Fibroblast of the aortic adventitia (primary cell): ENCODE measurements at places on chromosomes 11 and 22. TPM values are rescaled to one million over a fixed set of nuclear protein-coding genes. Genes with fewer than 3 reads are reported as not detected.

VPREB1 gene
- total RNA-seq = not detected in 2 replicates

PATE2 gene
- total RNA-seq = 0.18 and 3.2 TPM in 2 replicates

IGSF22 gene
- total RNA-seq = not detected in 2 replicates

EHD1 gene
- total RNA-seq = 68.1 and 113 TPM in 2 replicates

C11orf24 gene
- total RNA-seq = 11.7 and 42.1 TPM in 2 replicates

FGF4 gene
- total RNA-seq = 0.08 TPM in 1 of 2 replicates, not detected in the other

OR5T1 gene
- total RNA-seq = not detected in 2 replicates

RAG1 gene
- total RNA-seq = 0.45 and 1.1 TPM in 2 replicates

NCF4 gene
- total RNA-seq = not detected in 2 replicates

OPCML gene
- total RNA-seq = 0.18 and 0.82 TPM in 2 replicates

TP53AIP1 gene
- not detected in 2 replicates for total RNA-seq

PDE2A gene
- 0.41 TPM in 1 of 2 replicates, not detected in the other for total RNA-seq

C11orf16 gene
- not detected in 2 replicates for total RNA-seq

SLCO2B1 gene
- 2.0 TPM in 1 of 2 replicates, not detected in the other for total RNA-seq

- no peak for DNase-seq
Observed at GRCh38 chr11:124886978-124887666, 10.5 kb downstream of the ROBO4 start.

DNA sequence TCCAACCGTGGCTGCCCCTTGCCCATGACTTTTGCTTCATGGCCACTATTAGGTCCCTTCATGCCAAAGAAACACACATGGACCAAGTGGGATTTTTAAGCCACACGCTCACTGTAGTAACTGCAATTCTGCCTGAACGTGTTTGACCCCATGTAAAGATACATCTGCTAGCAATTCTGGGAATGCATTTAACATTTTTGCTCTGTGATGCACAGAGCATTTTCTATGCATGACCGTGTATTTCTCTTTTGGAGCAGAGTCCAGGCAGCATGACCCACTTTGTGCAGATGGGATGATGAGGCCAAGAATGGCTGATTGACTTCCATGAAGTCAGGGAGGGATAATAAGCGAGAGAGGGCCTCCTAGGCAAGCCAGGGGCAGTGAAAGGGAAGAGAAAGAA, 108.5 kb downstream of the TP53I11 start:
- peak; percentile 85 for DNase-seq

DNA sequence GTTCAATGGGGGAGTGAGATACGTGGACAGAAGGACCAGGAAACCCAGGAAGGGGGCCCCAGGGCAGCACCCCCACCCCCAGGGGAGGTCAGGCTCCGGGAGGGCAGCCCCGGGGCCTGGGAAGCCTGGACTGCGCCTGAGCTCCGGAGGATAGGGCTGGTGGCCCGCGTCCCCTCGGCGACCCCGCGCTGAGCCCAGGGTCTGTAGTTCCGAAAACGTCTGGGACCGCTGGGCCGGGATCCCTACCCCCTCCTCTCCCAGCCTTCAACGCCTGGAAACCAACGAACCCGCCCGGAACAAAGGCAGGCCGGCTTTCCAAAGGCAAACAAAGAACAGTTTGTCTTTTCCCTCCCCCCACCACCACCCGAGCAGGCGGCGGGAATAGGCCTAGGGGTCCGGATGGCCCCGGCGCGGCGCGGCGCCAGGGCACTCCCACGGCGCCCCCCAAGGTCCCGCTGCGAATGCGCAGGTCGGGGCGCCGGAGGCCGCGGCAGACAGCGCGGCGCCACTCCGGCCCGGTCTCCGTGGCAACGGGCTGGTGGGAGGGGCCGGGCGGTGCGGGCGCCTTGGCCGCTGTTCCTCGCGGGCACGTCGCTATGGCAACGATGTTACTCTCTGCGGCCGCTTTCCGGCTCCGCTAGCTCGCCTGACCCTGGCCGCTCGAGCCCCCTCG, 58.5 kb downstream of the IGLL1 start:
- DNase-seq = peak; percentile 74

- no peak for DNase-seq
Observed at GRCh38 chr11:45409587-45409986, 123.4 kb upstream of the SYT13 start.

DNA sequence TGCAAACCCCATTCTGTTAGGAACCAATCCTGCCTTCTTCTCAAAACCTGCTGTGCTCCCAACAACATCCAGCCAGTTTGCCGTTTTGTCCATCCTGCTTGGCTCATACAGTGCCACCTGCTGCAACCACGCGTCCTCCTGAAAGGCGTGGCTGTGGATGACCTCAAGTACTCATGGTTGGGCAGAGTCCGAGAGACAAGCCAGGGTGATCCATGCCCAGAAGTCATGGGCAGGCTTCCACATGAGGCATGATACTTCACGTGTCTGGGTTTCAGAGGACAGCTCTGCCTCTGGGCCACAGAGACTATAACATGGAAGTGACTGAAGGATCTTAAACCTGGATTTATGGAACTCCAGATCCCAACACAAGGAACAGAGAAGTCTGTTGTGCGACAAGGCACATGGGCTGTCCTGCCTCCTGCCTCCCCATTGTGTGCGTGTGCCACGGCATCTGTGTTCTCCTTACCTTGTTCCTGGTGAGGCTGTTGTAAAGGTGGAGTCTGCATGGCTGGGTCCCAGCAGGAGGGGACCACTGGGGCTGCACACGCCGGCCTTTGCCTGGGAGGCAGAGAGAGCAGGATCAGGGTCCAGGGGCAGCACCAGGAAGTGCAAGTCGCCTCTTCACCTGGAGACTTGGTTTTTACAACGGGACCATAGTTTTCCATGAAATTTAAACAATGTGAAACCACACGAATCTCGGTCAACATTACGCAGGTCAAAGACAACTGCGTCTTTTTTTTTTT, 15.4 kb downstream of the CARS1 start:
- DNase-seq = no peak

DNA sequence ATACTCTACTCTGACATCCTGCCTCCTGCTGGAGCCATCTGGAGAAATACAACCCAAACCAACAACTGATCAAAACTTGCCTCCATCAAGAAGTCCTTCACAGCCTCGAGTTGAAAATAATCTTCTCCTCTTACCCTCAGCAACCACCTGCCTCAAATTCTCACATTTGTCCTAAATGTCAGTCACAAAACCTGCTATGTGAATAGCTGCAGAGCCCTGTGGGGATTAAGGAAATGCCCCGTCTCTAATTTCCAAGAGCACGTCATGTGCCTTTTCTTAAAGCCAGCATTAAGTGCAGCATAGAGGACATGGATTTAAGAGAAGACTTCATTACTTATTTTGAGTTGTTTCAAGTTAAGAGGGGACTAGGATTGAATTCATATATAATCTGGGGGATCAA, 105.9 kb downstream of the TRPC6 start:
- no peak for DNase-seq

GRCh38 chr22:24118689-24119384, 62.5 kb upstream of the SUSD2 start:
- no peak for DNase-seq

DNA sequence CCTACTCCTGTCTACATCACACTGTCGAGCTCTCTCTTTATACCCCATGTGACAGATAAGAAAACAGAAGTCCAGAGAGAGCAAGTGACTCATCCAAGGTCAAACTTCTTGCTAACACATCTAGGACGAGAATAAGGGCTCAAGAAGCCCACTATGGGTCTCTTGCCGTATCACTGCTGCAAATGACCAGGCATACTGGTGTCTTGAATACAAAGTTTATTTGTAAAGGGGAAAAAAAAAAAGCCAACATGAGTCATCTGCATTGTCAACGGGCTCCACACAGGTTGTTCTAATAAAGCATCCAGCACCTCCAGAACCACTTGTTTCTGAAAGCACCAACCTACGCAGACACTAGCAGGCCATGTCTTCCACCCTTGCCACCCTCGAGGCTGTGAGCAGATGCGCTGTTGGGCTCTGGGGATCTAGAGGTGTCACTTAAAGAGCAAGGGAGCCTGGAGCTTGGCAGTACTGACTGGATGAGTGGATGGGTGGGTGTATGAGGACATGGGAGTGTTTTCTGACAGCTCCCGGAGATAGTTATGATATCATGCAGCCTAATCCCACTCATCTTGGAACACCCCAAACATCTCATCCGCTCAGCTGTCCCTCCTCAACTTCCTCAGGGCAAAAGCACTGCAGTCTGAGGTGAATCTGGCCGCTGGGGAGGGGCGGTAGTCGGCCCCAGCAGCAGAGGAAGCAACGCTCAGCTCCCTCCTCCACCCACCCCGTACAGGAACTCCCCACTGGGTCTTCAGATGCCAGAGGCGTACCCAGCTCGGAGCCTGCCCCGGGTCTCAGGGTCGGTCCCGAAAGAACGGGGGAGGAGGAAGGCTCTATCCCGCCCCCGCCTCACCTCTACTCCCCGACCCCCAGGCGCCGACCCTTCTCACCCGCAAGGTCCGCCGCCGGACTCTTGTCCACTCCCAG, 1.0 kb downstream of the SMCO4 start:
- peak; percentile 54 for DNase-seq

- no peak for DNase-seq
Observed at GRCh38 chr11:30344085-30344484, 21.2 kb downstream of the ARL14EP start.

DNA sequence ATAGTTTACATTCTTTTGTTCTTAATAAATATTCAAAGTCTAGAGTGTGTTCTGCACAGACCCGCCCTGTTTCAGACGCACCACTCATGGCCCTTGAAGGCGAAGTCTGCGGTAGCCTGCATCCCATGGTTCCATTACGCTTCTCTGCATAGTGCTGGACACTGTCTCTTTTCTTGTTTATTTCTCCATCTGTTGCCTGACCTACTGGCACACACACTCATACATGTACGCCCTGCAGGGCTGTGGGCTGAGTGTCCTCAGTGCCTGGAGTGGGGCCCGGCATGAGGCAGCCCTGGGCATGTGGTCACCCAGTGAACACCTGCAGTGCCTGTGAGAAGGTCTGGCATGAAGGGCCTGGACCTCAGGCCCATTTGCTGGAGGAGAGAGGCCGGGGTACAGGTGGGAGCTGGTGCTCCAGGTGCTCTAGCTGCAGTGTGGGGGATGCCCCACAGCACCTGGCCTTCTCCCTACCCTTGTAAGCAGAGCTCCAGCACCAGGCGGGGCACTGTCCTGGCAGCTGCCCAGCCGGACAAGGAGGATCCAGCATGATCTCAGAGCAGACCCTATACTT, 404.1 kb downstream of the TBC1D22A start:
- DNase-seq = no peak

DNA sequence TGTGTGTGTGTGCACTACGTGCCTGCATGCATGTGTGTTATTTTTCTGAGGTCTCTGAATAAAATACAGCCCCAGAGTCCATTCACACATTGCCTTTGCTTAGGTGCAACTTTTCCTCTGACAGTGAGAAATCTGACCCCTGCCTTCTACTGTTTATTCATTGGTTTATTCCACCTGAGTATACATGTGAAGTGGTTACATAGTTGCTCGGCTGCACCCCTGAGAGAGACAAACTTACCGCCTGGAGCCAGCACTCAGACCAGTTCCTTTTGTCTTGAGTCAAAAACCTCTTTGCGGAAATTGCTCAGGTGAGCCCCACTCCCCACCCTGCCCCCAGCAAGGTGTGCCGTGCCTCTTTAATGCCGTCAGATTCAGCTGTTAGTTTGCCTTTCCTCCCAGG, 363.6 kb downstream of the BRD1 start:
- no peak for DNase-seq

- no peak for DNase-seq
Observed at GRCh38 chr11:60100516-60100915, 12.1 kb downstream of the MS4A2 start.

DNA sequence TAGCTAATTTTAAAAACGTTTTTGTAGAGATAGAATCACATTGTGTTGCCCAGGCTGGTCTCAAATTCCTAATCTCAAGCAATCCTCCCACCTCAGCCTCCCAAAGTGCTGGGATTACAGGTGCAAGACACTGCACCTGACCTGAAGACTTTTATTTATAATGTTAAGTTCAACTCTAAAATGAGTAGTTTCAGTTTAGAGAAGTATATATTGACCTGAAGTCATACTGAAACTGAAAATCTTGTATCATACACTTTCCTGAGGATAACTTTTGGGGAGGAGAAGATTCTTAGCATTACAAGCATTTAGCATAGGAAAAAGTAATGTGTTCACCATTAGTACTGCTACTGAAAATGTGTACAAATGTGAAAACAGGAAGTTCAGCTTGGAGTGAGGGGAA, 249.3 kb downstream of the CASP12 start:
- DNase-seq = no peak

- DNase-seq = no peak
Observed at GRCh38 chr11:119155733-119156492, 7.1 kb downstream of the ABCG4 start.

DNA sequence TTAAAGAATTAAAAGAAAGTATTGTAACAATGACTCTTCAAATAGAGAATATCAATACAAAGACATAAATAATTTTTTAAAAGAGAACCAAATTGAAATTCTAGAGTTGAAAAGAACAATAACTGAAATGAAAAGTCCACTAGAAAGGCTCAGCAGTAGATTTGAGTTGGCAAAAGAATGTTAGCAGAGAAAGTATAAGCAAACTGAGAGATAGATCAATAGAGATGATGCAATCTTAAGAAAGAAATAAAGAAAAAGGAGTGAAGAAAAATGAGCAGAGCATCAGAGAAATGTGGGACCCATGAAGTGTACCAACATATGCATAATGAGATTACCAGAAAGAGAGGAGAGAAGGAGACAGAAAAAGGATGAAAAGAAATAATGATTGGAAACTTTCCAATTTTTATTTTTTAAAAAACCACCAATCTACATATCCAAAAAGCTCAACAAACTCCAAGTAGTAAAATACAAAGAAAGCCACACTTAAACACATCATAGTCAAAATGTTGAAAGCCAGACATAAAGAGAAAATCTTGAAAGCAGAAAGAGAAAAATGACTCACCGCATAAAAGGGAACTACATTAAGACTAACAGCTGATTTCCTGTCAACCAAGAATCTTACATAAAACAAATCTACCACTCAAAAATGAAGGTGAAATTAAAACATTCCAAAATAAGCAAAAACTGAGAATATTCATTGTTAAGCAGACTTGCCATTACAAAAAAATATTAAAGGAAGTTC, 20.9 kb downstream of the NCF4 start:
- DNase-seq = peak; percentile 21

DNA sequence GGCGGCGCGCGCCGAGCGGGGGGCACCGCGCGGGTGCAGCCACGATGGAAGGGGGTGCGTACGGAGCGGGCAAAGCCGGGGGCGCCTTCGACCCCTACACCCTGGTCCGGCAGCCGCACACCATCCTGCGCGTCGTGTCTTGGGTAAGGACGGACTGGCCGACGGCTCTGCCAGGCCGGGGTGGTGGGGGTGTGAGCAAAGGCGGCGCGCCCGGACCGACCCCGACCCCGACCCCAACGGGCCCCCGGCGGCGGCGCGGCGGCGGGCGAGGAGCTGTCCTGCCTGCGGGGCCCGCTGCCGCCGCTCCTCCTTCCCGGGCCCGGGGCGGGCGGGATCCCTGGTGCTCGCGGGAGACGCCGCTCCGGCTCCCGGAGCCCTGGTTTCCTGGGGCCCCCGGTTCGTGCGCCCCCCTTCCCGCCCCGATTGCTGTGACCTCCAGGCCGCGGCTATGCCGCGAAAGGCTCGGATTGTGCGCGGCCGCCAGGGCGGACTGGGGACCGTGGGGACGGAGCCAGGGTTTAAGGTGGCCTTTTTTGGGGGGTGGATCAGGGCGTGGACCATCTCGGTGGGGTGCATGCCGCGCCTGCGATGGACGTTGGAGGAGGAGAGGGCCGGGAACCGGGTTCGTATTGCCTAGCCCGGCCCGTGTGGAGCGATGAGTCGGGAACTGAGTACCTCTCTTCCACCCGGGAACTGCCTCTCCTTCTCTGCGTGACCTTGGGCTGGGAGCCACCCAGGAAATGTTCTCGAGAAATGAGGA, at the start of gene SYNGR1:
SYNGR1 (plus strand) TSS at position 25 of the 760 bp plus-strand sequence; CDS start at position 45, 20 bp downstream.
- DNase-seq = no peak
